MM.1S (cell line): ENCODE measurements at places on chromosomes 6 and 20.

DNA sequence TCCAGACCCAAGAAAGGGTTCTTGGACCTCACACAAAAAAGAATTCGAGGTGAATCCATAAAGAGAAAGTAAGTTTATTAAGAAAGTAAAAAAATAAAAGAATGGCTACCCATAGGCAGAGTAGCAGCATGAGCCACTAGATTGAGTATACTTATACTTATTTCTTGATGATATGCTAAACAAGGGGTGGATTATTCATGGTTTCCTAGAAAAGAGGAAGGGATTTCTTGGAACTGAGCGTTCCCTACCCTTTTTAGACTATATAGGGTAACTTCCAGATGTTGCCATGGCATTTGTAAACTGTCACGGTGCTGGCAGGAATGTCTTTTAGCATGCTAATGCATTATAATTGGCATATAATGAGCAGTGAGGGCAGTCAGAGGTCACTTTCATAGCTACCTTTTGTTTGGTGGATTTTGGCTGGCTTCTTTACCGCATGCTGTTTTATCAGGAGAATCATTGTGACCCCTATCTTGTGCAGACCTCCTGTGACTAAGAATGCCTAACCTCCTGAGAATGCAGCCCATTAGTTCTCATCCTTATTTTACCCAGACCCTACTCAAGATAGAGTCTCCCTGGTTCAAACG is 44.3 kb downstream of the TENT5A start:
- DNase-seq: no peak

- DNase-seq: no peak
Measured at GRCh38 chr6:39577446-39578165, 147.6 kb downstream of the KIF6 start.

DNA sequence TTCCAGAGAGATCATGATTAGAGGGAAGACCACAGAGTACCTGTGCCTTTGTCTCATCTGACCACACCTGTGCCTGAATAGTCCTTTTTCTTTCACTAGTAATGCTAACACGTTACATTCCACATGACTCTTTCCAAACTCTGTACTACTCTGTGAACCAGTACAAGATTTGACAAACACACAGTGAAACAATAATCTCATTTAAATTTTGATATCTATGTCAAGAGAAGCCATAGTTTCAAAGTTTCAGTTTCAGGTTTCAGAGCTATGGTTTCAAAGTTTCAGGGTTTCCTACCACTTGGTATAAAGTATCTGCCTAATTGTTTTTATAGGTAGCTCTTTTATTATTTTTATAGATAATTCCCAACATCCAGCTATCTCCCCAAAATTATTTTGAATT is 62.0 kb upstream of the PHACTR2 start:
- DNase-seq: peak; percentile 66

GRCh38 chr6:41645007-41645618 is 6.8 kb downstream of the MDFI start:
- DNase-seq: no peak

- DNase-seq: no peak
Measured at GRCh38 chr20:50136822-50137599, 16.5 kb downstream of the PEDS1 start.

DNA sequence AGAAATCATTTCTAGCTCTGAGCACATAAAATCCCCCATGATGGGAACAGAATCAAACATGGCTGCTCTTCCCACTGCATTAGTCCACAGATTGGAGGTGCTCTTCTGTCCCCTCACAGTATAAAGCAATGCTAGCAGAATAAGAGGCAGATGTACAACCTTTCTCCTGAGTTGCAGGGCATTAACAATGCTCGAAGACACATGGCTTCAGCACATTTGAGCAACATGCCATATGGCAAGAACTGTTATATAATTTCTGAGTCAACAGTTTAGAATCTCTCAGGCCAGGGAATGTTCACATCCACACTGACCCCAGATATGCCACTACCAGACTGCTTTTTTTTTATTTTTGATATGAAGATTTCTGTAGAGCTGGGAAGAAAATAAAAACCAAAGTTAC is 119.6 kb downstream of the KIF13A start:
- DNase-seq: no peak

- DNase-seq: no peak
Measured at GRCh38 chr20:35772563-35773058, 796 bp downstream of the PHF20 start.

GRCh38 chr6:159677506-159678165 is 15.4 kb downstream of the SOD2 start:
- DNase-seq: no peak

DNA sequence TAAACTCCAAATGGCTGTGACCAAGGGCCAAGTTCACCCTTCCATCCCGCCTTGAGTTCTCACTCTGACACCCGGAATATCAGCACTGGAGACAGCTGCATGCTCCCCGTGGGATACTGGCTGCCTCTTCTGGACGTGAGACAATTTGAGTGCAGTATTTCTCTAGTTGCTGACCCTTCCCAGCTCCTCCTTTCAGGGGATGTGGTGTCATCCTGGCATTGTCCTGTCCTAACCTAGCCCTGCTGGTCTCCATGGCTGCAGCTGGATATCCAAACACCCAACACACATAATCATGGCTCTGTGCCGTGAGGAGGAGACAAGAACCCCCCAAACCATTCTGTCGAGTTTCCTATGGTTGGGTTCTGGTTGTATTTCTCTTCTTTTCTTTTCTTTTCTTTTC is 82.6 kb downstream of the PAX1 start:
- DNase-seq: no peak

- no peak for DNase-seq
Measured at GRCh38 chr6:122008101-122008999, 391.1 kb upstream of the HSF2 start.

DNA sequence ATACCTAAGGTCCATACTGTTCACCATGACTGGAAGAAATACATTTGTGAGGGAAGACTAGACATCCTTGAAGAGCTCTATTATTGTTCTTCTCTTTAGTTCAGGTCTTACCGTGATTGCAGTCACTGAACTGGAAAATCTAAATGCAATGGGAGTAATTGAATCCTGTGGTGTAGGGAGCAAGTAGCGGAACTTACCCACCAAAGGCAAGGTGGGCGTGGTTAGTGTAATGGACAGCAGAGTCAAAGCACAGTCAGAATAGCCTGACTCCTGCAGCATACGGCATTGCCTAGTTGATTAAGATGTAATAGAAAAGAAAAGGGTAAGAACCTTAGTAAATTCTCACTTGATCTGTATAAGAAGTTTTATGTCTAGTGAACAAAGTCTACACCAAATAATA is 679.7 kb upstream of the EPHA7 start:
- no peak for DNase-seq

- no peak for DNase-seq
Measured at GRCh38 chr20:32908334-32909292, 49.9 kb downstream of the EFCAB8 start.

- DNase-seq: peak; percentile 40
Measured at GRCh38 chr6:144219056-144219685, 66.0 kb upstream of the UTRN start.

DNA sequence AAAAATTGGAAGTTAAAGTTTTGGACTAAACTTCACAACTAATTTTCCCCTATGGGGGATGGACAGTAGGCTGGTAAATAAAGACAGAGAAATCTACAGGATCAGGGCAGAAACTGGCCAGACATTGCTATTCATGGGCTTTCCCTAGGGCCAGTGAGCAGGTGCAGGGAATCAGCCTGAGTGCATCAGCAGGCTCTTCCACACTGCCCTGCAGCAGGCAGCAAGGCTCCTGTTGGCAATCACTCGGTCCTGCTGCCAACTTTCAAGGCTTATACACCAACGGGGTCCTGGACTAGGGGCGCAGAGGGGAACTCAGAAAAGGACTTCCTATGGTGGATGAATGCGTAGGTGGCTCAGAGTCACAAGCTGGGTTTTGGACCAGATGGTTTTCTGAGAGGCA is 59.8 kb upstream of the NHSL1 start:
- no peak for DNase-seq

DNA sequence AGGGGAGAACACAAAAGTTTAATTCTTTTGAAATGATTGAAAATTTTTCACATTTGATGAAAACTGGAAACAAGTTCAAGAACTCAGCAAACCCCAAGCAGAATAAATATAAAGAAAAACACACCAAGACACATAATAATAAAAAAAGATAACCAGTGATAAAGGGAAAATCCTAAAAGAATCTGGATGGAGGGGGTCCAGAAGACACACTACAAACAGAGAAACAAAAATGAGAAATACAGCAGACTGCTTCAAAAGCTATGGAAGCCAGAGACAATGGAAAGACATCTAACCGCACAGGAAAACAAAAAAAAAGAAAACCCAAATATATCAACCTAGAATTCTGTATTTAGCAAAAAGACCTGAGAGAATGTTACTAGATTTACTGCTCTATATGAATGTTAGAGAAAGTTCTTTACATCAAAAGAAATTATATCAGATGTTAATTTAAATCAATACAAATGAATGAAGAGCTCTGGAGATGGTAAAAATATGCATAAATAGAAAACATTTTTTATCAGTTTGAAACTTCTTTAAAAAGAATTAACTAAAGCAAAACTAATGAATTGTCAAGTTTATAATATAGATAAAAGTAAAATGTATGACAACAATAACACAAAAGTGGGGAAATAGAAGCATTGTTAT is 310.7 kb upstream of the PREP start:
- DNase-seq: no peak

DNA sequence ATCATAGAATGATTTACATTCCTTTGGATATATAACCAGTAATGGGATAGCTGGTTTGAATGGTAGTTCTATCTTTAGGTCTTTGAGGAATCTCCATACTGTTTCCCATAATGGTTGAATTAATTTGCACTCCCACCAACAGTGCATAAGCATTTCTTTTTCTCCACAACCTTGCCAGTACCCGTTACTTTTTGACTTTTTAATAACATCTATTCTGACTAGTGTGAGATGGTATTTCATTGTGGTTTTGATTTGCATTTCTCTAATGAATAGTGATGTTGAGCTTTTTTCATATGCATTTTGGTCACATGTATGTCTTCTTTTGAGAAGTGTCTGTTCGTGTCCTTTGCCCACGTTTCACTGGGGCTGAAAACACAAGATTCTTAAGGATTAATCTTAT is 107.3 kb downstream of the TINAG start:
- no peak for DNase-seq

DNA sequence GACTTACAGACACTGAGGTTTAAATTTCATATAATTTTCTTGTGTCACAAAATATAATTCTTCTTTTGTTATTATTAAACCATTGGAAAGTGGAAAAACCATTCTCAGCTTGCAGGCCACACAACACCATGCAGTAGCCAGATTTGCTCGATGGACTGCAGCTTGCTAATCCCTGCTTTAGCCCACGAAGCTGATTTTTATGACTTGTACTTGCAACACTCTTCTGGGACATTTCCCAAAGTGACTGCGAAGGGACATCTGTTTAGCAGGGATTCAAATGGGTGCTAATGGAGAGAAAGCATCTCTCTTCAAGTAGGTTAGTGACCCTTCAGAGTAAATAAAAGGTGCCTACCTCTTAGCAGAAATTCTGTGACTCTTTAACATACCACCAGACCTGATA is 304.6 kb upstream of the ZFP64 start:
- DNase-seq: no peak

DNA sequence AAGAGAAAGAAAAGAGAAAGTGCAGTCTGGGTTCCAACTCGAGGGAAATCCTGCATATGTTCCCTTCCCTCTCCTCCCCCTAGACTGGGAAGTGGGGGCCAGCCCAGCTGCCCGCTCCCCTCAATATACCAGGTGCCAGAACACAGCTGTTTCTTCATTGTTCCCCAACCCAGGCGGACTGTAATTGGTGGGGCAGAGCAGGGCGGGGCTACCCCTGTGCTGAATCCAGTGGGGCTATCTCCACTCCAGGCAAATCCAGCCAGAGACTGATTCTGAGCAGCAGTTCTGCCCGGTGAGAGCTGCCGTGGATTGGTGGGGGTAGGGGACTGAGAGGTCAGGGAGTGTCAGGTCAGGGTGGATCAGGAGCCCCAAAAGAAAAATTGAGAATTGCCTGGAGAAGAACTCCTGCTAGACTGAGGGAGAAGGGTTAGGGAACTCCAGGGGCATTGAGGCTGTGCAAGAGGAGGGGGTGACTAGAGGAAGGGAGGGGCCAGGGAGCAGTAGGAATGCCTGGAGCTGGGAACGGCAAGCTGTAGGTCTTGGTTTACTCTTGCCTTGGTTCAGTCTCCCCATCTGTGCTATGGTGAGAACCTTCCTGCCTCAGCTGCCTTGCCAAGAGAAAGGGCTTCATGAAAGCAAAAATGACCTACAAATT is at the start of gene MYMX:
Gene MYMX, plus strand, starts transcription at position 250 of the 655 bp plus-strand sequence. CDS start 546 bp downstream, outside the sequence.
- DNase-seq: no peak

DNA sequence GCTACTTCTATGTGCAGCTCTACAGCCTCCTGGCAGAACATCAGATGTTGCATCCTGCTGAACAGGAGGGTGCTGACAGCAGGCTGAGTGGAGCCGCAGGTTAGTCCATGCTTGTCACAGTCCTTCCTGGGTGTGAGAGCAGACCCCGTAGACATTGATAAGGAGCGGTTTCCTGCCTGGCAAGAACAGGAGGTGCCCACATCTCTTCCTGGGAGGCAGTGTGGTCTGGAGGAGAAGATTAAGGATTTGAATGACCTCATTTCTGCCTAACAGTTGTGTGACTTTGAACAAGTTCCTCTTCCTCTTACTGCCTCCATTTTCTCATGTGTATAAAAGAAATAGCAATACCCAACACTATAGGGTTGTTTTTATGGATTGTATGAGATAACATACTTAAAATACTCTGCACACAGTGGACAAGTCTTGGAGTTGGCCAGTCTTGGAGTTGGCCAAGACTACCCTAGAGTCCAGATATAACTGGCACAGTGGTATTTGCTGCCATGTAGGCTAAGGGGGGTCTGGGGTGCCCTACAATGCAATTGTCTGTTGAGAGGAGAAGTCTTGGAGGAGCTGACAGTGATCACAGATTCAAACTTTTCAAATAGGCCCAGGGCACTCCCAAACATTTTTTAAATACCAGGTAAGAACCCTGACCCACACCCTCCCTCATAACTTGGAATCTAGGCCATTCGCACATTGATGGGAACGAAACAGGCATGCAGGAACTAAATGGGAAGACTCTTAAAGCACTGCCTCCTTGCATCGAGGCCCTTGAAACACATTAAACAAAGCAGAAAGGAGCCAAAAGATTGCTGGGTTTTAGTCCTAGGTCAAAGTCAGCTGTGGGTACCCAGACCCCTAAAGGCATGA is 32.6 kb upstream of the TBC1D7 start:
- DNase-seq: no peak

DNA sequence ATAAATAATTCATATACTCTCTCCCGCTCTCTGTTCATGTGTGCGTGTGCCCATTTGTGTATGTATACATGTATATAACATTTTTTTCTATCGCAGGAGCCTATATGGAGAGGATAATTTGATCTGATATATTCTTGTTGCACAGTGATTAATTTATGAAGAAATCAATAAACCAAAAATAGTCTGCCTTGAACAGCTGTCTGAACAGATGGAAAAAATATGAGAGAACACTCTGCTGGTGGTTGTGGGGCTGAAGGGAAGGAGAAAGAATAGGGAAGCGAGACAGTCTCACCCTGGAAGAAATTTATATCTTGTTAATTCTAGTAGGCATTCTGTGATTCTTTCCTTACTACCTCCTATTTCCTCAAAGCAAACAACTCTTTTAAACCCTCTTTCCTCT is 96.6 kb upstream of the B3GAT2 start:
- no peak for DNase-seq

- DNase-seq: no peak
Measured at GRCh38 chr6:12241493-12242175, 48.5 kb upstream of the EDN1 start.

- DNase-seq: no peak
Measured at GRCh38 chr6:114272582-114272981, 70.2 kb downstream of the HS3ST5 start.
